Activated CD8-positive, alpha-beta memory T cell treated with anti-CD3 and anti-CD28 coated beads, Interleukin-2, amount 50 U/mL, for 4 hours (primary cell): ENCODE measurements at places on chromosomes 3 and 15.

GRCh38 chr3:105904678-105905284 is 36.0 kb upstream of the CBLB start:
- DNase-seq: no peak

DNA sequence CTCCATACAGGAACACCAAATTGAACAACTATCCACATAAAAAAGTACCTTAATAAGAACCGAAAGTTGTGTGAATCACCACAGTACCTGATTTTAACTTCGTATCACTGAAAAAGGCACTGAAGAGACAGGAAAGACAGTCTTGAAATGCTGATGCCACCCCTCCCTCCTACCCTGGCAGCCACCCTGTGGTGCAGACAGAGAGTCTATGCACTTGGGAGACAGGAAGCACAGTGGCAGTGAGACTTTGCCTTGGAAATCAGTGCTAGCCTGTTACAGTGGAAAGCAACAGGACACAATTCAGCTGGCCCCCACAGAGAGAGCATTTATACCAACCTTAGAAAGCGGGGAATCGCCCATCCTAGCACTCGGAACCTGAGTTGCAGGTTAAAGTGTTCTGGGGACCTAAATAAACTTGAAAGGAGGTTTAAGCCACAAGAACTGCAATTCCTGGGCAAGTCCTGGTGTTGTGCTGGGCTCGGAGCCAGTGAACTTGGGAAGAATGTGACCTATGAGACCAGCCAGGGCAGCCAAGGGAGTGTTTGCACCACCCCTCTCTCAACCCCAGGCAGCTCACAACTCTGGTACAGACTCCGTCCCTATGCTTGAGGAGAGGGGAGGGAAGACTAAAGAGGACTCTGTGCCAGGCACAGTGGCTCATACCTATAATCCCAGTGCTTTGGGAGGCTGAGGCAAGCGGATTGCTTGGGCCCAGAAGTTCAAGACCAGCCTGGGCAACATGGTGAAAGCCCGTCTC is 240.1 kb downstream of the ISL2 start:
- no peak for DNase-seq

GRCh38 chr3:42225486-42226363 is 40.3 kb downstream of the CCK start:
- no peak for DNase-seq

DNA sequence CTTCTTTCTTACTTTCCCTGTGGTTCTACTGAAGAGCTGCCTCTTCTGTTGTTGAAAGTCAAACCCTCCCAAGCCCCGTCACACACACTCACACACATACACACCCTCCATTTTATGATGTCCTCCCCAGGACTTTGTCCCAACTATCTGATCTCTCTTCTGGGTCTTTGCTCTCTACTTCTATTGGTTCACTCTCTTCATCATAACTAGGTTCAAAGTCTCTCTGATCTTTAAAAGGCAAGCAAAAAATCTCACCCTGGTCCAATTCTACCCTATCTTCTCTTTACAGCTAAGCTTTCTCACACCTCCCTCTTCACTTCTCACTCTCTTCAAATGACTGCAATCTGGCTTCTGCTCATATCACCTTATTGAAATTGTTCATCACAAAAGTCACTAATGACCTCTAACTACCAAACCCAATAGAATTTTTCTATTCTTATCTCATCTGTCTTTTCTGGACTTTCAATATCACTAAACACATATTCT is 34.8 kb downstream of the LRRFIP2 start:
- no peak for DNase-seq

DNA sequence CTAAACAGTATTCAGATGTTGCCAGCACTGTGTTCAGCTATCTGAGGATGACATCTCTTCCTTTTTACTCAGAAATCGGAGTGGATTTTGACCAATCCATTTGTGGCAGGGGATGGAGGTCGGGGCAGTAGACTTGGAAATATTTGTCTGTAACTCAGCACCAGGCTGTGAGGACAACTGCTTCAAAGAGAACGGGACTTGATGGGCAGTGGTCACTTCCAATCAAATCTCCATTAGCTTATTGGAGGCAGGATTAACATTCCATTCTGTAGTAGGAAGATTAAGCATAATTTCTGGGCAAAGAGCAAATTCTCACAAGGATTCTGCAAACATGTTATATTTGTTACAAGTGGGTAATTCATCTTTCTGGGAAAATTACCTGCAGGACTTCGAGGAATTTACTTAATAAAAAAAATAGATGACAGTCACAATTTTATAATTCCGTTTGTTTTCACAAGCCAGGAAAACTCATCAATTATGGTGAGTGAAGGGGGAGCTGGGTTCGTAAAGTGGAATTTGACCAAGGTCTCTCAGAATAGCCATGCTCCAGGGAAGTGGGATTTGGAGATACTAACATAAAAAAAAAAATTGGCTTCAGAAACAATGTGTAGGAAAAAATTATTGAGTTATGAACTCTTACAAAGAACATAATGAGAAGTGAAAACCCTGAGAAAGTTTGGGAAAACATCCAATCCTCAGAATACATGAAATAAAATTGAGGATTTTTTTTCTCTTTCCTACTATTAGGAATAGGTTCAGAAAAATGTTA is 18.1 kb downstream of the CRABP1 start:
- no peak for DNase-seq

- DNase-seq: no peak
Observed at GRCh38 chr3:72274493-72275330, 489.8 kb upstream of the PROK2 start.
